ENCODE measurements at places on chromosomes 1 and 21.

DNA sequence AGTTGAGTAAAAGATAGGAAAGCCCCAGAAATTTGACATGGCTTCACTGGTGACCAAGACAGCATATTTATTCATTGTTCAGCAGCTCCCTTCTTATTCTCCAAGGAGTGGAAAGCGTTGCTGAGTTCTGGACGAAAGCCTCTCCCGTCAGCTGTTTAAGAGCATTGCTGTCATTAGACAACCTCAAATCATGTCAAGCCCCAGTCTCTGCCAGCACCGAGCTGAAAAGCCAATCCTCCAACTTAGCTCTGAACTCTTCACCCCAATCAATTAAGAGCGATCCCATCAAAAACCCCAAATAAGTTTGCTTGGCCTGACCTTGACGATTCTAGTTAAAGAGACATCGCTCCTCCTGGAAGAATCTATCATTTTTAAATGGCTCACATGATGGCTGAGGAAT, 110.8 kb downstream of the PLPP3 start:
- no peak for DNase-seq

GRCh38 chr1:32150847-32151246, 28.6 kb upstream of the TXLNA start:
- no peak for DNase-seq

GRCh38 chr1:43329995-43330751, 7.4 kb upstream of the MPL start:
- DNase-seq = peak; percentile 87

- DNase-seq = no peak
These were observed 424.3 kb downstream of the KCNT2 start for GRCh38 chr1:196183941-196184340.

GRCh38 chr21:43303275-43304178, 123.4 kb downstream of the SIK1 start:
- no peak for DNase-seq

Data from AG20443 (cell line).